ENCODE measurements at places on chromosomes 4 and X.

DNA sequence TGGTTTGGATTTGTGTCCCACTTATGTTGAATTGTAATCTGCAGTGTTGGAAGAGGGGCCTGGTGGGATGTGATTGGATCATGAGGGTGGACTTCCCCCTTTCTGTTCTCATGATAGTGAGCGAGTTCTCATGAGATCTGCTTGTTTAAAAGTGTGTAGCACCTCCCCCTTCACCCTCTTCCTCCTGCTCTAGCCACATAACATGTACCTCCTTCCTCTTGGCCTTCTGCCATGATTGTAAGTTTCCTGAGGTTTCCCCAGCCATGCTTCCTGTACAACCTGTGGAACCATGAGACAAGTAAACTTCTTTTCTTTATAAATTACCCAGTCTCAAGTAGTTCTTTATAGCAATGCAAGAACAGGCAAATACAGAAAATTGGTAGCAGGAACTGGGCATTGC, 138.7 kb downstream of the INPP4B start:
- DNase-seq = no peak

DNA sequence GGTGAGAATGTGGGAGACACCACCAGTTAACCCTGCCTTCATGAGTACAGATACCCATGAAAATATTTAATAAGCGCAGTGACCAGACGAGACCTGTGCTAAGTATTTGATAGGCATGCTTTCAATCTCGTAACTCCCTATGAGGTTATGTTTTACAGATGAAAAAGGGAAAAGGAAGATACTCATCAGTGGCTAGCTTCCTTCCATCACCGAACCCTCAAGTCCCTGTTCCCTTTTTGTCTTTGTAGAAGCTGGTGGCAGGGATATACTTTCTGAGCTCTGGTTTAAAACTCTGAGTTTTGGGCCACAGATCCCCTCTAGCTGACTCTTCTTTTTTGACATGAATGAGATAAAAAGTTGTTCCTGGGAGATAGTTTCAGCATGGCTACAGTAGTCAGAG, 26.3 kb downstream of the AFF1 start:
- no peak for DNase-seq

GRCh38 chr4:17584521-17585213, 7.7 kb downstream of the LAP3 start:
- no peak for DNase-seq

- DNase-seq = no peak
Measured at GRCh38 chr4:136650541-136651277, 881.6 kb downstream of the PCDH18 start.

DNA sequence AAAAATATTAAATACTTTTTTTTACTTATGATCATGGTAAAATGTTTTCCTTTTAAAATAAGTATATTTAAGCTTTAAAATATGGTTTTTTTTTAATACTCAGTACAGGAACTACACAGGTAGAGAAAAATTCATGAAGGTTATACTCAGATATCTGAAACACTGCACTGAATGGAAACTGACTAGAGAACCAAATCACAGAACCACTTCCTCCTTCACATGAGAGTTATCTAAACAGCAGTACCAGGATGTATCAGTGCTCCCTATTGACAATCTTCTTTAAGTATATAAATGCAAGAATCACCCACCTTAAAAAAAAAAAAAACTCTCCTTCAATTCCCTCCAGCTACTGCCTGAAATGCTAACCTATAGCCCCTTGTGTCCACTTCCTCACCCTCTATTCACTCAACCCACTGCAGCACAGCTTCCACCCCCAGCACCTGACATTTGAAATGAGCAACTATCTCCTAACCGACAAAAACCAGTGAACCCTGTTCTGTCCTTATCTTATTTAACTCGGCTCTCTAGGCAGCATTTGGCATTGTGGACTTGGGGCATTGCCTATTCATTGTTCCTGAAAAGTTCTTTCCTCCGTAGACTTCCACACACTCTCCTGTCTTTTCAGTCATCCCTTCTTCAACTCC, 9.1 kb downstream of the SLC7A3 start:
- no peak for DNase-seq

GRCh38 chr4:147638942-147639341, 21.7 kb downstream of the TMEM184C start:
- no peak for DNase-seq

DNA sequence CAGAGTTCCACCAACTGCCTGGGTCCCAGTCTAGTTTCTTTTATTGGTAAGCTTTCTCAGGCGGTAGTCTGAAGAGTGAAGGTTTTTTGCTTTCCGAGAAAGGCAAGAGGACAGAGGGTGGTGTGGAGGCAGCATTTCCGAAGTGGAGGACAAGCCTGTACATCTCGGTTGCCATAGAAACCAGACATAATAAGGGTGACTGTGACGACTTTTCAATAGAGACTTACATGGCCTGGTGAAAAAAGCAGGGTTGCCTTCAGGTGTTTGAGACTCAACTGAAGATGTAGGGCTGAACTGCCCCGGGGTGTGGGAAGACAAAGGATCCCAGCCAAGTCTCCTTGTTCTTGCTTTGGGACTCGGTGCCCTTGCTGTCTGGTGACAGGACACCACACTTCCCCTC, 53.6 kb upstream of the RAB40AL start:
- DNase-seq = no peak

GRCh38 chrX:118824173-118824730, 628 bp downstream of the ZCCHC12 start:
- no peak for DNase-seq

DNA sequence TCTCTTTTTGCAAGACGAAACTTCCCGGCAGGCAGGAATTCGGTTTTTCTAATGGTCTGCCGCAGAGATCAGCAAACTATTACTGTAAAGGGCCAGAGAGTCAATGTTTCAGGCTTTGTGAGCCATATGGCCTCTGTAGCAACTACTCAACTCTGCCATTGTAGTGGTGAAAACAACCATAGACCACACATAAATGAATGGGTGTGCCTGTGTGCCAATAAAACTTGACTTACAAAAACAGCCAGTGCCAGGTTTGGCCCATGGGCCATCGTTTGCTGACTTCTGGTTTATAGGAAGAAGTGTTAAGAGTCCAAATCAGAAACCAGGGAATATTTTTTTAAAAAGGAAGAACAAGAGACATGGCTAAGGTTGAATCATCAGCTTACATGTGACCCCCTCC, 163.0 kb downstream of the SH3KBP1 start:
- no peak for DNase-seq

- DNase-seq = no peak
Measured at GRCh38 chr4:7396186-7396910, 38.4 kb downstream of the PSAPL1 start.

DNA sequence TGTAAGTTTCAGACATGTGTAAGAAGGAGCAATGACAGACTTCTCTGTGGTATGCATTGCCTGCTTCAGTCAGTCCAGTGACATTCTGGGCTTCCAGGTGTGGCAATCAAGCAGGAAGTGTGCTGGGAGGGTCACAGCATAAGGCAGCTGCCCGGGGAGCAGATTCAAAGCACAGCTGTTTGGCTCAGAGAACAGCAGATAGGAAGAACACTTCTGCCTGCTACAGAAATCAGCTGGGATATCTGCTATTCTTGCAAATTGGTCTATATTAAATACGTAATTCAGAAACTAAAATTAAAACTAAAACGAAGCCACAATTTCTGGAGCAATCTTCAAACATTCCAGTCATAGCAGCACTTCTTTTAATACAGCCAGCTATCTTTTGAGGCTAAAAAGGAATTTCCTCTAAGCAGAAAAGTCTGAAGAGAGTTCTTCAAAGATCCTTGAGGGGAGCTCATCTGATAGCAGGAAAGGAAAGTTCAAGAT, 47.5 kb upstream of the GALNT7 start:
- no peak for DNase-seq

DNA sequence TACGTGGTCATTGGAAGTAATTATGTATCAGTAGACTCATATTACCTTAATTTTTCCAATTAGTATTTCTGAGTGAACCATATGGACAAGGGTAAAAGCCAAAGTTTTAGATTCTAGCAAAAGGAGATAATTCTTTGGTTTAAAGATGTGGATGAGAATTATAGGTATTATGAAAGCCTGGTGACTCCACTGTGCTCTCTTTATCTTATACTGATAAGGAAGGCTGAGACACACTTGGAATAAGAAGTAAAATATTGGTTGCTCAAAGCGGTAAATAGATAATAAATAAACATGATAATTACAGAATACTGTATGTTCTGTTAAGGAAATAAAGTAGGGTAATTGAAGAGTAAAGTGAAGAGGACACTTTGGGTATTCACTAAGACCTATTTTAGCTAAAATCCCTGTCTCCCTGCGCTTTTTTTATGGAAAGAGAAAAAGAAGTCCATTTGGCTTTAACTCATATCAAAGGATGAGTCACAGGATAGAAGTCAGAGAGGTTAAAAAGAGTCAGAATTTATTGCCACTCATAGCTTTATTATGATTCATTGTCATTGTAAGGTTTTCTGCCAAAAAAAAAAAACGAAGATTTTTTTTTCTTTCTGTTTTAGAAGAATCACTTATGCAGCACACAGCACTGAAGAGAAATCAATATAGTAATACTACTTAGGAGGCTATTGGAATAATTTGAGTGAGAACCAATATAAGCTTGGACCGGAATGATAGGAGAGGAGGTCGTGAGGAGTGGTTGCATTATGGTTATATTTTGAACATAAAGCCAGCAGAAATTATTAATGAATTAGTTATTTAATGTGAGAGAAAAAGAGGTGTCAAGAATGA, 2463.1 kb downstream of the ARAP2 start:
- no peak for DNase-seq

DNA sequence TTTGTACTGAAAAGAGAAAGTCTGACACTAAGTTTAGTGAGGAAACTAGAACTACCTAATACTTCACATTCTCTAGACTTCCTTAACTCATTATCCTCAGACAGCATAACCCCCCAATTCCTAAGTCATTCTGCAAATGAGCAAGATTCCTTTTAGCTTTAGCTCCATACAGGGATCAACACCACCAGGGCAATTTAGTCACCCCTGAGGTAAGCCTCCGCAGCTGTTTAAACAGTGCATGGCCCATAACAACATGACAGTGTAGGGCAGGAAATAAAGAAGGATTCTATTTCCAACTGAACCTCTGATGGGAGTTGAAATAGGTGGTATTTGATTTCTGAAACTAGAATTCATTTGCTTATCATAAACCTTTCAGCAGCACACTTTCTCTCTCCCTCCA, 112.8 kb upstream of the DKK2 start:
- DNase-seq = no peak

GRCh38 chr4:94909645-94910044, 151.9 kb downstream of the BMPR1B start:
- DNase-seq = no peak

GRCh38 chr4:185993328-185993973, 75.5 kb upstream of the TLR3 start:
- no peak for DNase-seq

DNA sequence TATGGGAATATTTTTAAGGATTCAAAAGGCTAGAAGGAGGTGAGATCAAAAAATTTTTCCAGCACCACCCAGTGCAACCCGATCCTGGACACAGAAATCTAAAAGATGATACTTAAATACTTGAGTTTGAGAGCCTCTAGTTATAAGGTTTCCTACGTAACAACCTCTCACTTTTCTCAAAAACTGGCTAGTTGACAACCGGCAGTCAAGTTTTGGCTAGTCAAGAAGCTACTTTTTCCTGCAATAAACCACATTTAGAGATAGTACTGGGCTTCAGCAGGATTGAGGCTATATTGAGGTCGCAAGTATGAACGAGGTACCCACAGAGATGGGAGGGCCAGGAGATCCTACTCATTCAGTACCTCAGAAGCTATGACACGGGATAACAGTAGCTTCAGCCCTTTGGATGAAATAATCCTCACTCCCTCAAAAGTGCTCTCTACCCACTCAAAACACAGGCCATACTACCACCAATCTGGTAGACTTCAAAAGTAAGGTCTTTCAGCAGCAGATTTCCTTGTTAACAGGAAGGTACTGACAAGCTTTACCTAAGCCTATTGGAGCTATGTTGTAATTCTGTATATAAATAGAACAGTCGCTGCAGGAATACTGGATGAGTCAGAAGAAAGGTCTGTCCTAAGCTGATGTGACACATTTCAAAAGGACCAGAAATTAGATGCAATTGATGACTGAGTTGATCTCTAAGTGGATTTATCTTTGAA, 1.5 kb upstream of the TSPAN5 start:
- no peak for DNase-seq

DNA sequence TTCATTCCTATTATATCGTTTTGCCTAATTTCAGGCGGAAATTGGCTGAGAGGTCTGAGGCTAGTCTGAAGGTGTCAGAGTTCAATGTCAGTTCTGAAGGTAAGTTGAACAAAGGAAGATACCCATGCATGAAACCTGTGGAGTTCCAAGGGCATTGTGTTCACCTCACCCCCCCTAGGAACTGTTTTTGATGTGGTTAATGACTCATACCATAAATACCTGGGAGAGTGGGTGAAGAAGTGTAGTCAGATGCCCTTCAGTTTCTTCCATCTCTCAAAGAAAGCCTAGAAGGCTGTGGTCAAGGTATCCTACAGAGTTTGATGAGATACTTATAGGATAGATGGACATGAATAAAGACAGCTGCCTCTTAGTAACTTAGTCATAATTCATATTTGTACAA, 2.7 kb downstream of the UTP14A start:
- DNase-seq = no peak

DNA sequence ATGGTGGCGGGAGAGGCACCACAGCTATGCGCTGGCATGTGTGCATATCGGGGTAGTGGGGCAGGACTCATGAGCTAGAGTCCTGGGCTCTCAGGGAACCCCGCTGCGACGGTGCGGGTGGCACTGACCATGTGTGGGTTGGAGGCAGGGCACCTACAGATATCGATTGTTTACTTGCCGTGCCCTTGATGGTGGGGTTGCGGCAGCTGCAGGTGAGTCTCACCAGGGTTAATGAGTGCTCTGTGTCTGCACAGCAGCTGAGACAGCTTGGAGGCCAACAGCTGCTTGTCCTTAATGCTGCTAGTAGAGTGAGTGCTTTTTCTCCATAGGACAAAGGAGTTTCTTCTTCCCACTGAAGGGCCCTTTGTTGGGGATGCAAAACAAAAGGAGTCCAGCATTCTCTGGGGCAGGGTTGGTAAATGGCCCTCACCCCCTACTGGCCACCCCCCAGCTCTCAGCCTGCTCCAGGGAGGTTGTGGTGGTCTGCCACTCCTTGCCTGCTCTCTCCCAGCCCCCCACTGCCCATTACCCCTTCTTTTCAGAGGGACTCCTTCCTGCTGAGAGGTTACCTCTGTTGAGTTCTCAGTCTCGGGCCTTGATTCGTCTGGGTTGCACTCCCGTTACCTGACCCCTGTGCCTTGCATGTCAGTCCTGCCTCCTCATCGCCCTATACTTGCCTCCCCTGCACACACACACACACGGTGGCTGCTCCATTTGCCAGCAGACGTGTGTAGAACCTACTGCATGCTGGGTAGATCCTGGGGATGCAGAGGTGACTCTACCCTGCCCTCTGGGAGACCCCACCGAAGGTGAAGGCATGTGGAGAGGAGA, 52.8 kb downstream of the TBC1D14 start:
- no peak for DNase-seq

- DNase-seq = no peak
Measured at GRCh38 chrX:63430026-63430425, 78.9 kb upstream of the SPIN4 start.

DNA sequence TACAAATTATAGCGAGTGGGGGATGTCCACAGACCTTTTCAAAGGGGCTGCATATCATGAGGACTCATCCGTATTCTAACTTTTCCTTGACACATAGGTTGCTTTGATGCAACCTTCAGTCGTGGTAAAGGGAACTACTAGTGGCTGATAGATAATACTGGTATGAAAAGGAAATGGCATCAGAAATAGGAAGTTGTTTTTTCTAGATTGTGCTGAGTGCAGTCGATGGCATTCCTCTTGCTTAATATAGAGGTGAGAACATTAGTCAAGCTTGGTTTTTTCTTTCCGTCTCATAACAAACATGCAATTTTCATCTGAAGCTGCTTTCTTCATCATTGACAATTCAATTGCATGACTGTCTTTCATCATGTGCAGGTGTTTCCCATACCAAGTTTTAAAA, 16.6 kb downstream of the ENPEP start:
- DNase-seq = no peak
